ENCODE measurements at places on chromosomes 4 and X. TPM values are rescaled to one million over a fixed set of nuclear protein-coding genes. Genes with fewer than 3 reads are reported as not detected.

The CCDC110 gene
- 2.3 TPM for total RNA-seq

The AASDH gene
- total RNA-seq = 12.9 TPM

The EBP gene
- total RNA-seq = 117 TPM

The CXorf49 gene
- not detected for total RNA-seq

The SPANXD gene
- not detected for total RNA-seq

The AKAP14 gene
- not detected for total RNA-seq

The GCNA gene
- total RNA-seq = 0.48 TPM

The MAOB gene
- total RNA-seq = 1.4 TPM

The AMTN gene
- total RNA-seq = not detected

DNA sequence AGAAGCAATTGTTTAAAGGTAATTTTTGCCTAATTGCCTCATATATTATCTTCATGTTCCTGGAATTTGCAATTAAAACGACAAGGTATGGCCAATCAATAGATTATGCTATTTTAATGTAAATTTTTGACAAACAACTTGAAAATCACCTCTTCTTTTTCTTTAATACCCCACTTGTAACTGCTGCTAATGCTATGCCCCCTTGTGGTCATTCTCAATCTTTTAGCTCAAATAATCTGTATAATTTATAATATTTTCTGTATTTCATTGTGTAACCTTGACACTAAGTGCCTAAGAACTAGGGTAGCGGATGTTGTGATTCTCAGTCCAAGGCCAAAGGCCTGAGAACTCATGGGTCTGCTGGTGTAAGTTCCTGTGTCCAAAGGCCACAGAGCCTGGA lies 831.7 kb upstream of the POU3F4 start:
- DNase-seq = no peak

DNA sequence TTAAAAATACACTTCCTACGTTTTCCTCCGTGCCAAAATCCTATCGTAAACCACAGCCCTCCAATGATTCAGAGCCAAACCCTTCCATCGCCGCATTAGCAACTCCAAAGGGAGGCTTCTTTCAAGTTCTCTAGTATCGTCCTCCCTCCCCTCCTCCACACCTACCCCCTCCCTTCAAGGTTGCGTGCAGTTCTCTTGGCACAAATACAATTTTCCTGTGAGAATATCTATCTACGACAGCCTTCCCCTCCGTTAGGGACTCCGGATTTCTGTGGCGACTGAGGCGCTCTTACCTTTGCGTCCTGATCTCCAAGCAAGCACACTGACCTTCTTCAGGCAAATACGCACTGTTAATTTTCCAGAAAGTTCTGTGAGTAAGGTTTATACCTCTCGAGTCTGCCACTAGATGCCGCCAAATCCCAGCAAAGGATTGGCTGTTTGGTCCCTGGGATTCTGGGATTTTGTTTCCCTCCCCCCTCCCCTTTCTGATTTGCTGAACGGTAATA lies 1.2 kb upstream of the MORF4L2 start:
- DNase-seq = peak; percentile 84

DNA sequence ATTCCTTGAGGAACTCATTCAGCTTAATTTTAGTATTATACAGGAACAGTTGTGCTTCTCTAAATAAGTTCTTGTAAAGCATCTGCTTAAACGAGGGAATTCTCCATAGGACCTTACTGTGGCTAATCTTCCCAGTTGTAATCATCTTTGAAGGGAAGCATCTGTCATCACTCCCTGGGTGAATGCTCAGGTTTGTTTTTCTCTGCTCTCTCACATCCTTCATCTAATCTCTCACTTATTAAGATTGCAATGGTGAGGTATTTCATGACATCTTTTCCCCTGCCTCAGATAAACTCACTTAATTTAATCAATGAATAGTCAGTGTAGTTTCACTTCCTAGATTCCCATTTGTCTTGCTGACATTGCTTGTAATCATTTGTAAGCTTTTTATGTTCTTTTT lies 121.8 kb upstream of the ADAMTS3 start:
- DNase-seq = no peak

GRCh38 chr4:16449406-16449805 lies 223.1 kb upstream of the TAPT1 start:
- DNase-seq = no peak

GRCh38 chrX:13646154-13646549 lies 6.8 kb upstream of the TCEANC start:
- peak; percentile 65 for DNase-seq

DNA sequence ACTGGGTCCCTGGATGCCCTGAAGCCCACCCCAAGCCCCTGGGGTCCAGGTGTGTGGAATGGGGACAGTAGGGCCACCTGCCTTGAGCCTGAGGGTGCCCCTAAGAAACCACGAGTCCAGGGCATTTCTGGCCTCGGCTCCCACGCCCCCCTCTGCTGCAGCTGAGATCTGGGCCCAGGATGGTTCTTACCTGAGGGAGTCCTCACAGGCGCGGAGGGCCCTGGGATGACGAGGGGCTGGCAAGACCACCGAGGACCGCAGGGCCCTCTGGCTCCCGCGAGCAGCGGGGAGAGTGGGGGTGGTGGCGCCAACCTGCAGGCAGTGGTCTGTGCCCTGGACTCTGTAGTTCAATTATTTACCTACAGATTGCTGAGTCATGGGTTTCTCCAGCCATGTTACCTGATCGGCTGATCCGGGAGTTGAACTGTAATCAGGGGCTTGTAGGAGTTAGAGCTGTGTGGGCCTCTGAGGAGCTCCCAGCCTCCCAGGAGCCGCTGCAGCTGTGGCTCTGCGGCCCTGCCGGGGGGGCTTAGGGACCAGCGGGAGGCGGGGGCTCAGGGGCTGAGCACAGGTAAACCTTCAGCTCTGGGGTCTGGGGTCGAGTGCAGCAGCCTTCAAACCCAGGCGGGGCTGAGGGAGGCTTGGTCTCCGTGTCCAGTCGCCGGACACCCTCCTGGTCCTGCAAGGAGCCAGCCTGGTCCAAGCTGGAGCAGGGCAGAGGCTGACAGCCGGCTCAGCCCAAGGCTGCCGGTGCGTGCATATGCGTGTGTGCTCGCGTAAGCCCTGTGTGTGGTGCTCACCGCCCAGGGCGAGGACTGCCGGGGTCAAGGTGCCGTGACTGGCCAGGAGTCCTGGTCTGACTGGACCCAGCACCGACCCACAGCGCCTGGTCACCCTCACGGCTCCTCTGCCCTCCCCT lies at the start of gene SLC26A1:
TSS of gene SLC26A1 (minus strand) at position 294 of the 919 bp plus-strand sequence. CDS start 1,701 bp downstream, outside the sequence.
- DNase-seq = no peak

DNA sequence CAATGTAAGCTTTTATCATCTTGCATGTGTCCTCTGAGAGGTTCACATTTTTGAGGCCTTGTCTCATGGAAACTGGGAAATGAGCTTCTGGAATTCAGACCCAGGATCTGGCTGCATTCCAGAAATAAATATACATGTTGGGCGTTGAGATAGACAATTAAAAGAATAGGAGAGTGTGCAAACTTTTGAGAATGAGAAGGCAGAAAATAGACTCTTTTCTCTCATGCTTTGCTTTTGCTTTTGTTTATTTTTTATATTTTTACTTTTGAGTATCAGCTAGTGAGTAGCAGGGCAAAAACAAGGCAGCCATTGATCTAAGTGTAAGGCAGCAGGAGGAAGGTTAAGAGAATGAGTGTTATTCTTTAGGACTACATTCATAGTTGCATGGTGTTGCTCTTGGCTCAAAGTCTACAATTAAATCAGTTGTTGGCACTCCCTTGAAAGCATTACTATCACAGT lies 12.4 kb downstream of the SHROOM3 start:
- no peak for DNase-seq

- no peak for DNase-seq
Measured at GRCh38 chrX:14354521-14354920, 174.8 kb upstream of the GLRA2 start.

DNA sequence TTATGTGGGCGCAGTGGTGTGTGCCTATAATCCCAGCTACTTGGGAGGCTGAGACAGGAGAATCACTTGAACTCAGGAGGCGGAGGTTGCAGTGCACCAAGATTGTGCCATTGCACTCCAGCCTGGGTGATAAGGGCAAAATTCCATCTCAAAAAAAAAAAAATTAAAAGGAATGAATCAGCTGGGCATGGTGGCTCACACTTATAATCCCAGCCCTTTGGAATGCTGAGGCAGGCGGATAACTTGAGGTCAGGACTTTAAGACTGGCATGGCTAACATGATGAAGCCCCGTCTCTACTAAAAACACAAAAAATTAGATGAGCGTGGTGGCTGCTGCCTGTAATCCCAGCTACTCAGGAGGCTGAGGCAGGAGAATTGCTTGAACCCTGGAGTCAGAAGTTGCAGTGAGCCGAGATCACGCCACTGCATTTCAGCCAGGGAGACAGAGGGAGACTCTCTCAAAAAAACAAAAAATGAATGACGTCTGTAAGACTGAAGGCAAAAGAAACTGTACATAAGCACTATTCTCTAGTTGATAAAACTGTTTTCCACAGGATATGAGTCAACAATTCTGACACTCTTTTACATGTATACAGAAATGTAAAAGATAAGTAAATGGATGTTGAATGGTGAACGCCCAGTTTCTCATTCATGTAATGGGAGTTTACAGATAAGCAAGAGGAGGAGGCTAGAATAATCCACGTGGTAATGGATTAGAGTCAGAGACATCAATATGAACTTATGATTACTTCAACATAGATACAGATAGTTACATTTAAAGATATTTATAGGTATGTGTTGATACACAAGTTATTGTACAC lies 22.2 kb downstream of the CENPC start:
- DNase-seq = no peak

DNA sequence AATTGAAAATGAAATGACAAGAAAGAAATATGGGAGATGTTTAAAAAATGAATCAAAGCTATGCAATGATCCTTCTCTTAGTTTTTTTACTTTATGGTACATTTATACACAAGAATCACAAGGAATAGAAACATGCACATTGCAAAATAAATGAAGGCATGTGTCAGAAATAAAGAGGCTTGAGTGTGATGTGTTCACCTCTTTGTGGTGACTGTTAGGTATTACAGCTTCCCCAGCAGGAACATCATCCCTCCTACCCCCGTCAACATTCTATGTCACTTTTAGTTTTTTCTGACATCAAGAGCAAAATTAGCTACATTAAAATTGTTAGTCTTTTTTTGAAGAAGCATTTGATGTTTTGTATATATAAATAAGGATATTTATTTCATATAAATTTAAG lies 214.8 kb downstream of the SLC4A4 start:
- no peak for DNase-seq

DNA sequence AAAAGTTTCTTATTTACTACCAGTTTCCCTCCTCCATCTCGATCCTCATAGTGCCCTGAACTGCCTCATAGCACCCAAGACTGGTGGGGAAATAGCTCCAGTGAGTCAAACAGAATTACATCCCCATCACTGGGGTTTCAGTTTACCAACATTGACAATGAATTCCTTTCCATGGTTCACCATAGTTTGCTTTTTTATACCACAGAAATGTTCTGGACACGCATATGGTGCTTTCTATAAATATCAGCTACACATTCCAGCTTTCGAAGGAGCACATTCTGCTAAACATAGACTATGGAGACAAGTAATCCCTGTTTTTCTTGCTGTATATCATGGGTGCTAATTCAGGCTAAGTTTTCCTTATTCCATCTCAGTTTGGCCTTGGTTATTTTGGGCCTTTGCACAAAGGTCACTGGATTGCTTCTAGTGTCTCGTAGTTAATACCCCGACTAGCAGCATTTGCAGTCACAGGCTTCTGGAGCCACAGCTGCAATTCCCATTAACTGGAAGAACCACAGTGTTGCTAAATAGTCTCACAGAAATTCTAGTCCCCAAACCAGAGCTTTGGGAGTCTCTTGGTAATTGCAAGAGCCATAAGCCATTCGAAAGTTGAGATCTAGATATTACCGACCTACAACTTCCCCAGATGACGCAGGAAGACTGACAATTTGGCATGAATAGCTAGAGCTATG lies 53.4 kb upstream of the TRPC3 start:
- DNase-seq = no peak

DNA sequence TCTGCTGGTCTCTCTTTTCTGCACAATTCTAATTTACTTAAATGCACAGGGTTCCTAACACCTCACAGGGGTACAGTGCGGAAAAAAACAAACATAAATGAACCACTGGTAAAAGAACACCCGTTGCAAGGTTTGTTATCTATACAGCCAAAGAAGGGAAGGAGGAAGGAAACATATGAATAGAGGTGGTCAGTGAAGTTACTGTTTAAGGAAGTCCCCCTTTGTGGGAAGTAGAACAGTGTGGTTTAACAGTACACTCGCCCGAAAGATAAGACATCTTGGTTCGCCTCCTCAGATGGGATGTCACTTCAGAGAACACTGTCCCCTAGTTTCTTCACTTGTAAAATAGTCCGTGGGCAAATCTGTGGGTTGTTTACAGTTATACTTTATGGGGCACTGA lies 57.5 kb downstream of the TEC start:
- no peak for DNase-seq

DNA sequence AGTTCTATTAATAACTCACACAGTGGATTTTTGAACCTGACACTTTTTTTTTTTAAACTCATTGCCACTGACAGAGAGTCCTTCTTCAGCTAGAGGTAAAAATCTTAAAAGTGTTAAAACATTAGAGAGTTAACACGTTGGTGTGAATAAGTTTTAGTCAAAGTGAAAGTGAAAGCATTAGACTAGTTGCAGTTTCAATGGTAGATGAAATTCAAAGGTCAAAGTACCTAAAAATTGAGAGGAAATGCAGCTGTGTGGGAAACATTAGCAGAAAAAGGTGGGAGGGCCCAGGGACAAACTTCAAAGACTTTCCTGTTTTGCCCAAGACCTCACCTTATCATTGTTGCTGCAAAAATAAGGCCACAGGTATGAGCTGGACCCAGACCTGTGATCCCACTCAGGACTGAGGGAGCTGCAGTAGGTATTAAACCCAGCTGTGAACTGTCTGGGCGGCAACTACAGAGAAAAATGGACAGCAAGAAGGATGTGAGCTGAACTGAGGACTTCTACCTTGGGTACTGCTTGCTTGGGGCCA lies 17.6 kb upstream of the GABRA4 start:
- DNase-seq = no peak

DNA sequence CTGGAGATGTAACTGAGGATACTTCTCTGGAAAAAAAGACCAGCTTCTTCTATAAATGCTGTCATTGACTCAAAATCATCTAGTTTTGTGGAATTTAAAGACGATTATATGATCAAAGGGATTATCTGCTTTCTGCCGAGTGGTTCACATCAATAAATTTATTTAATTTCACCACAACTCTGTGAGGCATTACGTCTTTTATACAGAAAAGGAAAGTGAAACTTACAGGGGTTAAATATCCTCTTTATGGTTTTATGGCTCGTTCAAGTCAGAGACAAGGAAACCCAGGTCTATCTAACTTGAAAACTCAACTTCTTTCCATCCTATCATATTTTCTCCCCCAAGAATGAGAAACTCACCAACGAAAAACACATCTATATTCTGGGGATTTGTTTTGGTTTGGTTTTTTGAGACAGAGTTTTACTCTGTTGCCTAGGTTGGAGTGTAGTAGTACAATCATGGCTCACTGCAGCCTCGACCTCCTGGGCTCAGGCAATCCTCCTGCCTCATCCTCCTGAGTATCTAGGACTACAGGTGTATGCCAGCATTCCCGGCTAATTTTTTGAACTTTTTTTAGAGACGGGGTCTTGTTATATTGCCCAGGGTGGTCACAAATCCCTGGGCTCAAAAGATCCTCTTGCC lies 377.9 kb upstream of the EMCN start:
- DNase-seq = no peak

- DNase-seq = no peak
Measured at GRCh38 chr4:149932188-149932587, 116.5 kb upstream of the IQCM start.

GRCh38 chrX:148588649-148589310 lies 88.4 kb downstream of the AFF2 start:
- no peak for DNase-seq

Measured in H9 (cell line).